OCI-M1 (cell line): ENCODE measurements at places on chromosomes 2 and 18.

DNA sequence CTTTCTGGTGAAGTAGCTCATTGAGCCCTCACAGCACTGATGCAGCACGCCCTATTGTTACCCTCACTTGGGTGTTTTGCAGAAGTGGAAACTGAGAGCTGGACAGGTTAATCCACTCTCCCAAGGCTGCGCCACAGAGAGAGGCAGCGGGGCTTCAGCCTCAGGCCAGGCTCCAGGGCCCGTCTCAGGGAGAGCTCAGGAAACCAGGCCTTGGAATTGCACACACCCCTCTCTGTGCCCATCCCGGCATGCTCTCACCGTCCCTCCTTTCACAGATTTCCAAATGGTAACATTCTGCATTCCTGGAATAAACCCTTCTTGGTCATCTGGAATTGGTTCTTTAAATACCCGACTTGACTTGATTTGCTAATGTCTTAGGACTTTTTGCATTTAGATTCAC, 51.5 kb downstream of the TWIST2 start:
- no peak for DNase-seq

DNA sequence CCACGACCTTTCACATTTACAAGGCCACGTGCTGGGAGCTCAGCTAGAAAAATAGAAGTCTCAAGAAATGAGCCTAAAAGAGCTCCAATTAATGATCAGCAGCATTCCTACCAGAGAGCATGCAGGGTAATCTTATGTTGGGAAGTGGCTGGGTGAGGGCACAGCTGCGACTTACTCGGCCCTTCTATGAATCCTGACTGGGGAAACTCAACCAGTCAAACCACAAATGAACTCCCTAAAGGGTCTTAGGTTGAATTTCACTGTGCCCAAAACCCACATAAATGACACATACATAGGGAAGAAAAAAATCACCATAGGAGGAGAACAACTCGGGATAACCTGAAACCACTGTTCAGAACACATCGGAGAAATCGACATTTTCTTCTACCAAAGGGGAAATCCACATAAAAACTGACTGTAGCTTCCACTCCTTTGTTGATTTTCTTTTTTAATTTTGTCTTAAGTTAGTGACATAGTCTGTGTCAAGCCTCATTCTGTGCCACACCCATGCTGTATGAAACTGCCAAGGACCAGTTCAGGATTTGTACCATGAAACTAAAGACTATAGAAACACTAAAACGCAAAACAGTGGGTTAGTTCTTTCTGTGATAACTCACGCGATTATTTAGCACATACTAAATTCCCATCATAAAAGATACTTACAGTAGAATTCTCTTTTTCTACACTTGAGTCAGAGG, 54.7 kb downstream of the UXS1 start:
- DNase-seq, result no peak

- no peak for DNase-seq
Observed at GRCh38 chr2:206112846-206113547, 27.0 kb upstream of the INO80D start.

GRCh38 chr2:112933261-112933660, 22.3 kb downstream of the IL37 start:
- no peak for DNase-seq
